Neural crest cell (in vitro differentiated cells): ENCODE measurements at places on chromosomes 4 and X.

- DNase-seq, result no peak
Measured at GRCh38 chr4:38968668-38969067, 63.5 kb downstream of the TMEM156 start.

DNA sequence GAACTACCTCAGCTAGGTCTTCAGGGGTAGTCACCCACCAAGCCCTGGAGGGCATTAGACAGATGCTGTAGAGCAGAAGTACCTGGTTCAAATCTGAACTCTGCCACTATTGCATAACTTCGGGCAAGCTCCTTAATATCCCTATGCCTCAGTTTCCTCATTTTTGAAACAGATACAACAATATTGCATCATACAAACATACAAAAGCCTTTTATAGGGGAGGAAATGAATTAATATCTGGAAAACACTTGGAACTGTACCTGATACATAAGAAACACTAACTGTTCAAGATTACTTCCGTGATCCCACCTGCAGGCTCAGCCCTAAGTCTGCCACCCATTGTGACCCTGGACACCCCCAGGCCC, 166.1 kb downstream of the EFNB1 start:
- no peak for DNase-seq

GRCh38 chrX:46777971-46778810, 19.3 kb upstream of the SLC9A7 start:
- no peak for DNase-seq

GRCh38 chr4:117417856-117418255, 332.5 kb upstream of the TRAM1L1 start:
- DNase-seq, result no peak

DNA sequence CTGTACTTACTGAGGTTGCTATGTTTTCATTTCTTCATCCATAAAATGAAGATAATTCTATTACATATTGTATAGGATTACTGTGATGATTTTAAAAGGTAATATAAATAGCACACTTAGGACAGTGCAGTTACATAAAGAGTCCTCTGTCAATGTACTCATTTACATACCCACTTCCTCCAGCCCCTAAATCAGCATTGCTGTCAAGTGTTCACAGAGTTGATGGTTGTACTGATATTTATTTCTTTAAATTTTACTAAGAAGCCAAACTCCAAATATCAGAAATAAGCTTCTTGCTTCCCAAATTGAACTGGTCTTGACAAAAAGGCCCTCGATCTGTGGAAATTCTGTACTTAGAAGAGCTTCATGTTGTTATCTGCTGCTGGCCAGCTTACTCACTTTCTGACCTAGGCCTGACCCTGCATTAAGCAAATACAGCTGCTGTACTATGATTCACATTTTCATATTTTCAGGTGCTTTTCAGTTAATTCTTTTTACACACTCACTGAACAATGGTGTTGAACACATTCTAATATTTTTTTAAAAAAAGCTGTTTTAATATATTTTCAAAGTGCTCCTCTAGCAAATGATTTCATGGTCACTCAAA, 259.6 kb downstream of the UNC5C start:
- no peak for DNase-seq

DNA sequence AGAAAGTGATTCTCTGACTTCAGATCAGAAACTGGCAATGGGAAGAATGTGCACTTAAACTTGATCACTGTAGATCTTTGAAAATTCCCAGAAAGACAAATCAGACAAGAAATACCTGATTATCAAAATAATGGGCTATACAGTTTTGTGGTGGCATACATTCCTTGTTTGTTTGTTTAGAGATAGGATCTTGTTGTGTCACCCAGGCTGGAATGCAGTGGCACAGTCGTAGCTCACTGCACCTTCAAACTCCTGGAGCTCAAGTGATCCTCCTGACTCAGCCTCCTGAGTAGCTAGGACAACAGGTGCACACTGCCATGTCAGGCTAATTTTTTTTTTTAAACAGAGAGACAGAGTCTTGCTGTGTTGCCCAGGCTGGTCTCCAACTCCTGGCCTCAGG, 81.0 kb upstream of the SPRY1 start:
- no peak for DNase-seq

GRCh38 chr4:153438916-153439756, 27.0 kb upstream of the TMEM131L start:
- no peak for DNase-seq

DNA sequence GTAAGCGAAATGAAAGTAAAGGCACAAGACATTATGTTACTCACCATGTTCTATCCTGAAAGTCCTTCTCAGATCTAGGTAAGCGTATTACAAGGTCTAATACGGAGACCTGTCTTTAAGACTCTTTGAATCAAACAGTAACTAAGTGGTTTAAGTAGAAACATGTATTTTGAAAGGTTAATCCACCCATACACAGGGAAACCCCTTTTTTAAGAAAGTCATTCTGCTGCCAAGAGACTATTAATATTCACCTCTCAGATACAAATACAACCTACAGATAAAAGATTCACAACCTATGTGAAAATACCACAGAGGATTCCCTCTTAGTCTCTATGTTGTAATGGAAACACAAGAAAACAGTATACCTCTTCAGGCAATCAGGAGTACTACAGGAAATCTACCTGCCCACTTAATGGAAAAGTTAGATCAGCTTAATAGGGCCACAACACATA, 63.2 kb upstream of the TNIP3 start:
- no peak for DNase-seq

GRCh38 chr4:56727150-56727549, 46.1 kb upstream of the HOPX start:
- DNase-seq, result no peak

DNA sequence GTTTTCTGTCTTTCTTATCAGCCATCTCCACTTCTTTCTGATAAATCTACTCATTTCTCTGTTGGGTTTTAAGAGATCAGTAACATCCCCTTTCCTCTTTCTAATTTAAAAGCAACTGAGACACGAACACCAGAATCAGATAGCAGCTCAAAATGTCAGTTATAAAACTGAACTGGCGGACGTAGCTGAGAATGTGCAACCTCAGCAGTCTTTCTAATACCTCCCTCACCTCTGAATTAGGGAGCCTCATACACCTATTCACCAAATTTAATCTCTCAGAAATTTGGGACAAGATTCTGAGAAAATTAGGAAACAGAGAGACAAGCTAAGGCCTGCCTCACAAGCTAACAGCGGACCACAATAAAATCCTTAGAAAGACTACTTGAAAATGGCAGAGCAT, 52.0 kb upstream of the ACSL4 start:
- no peak for DNase-seq

DNA sequence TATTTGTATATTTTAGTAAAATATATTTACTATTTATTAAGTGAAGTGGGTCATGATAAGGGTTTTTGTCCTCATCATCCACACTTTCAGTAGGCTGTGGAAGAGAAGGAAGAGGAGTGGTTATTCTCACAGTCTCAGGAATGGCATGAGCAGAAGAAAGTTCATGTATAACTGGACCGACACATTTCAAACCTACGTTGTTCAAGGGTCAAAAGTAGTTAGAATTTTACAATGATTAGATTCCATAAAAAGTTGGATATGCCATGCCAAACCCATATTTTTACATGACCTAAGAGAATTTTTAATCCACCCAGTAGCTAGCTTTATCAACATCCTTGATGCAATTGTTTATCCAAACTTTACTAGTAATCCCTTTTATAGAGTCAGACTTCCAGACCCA, 15.6 kb upstream of the MAGEA8 start:
- no peak for DNase-seq

DNA sequence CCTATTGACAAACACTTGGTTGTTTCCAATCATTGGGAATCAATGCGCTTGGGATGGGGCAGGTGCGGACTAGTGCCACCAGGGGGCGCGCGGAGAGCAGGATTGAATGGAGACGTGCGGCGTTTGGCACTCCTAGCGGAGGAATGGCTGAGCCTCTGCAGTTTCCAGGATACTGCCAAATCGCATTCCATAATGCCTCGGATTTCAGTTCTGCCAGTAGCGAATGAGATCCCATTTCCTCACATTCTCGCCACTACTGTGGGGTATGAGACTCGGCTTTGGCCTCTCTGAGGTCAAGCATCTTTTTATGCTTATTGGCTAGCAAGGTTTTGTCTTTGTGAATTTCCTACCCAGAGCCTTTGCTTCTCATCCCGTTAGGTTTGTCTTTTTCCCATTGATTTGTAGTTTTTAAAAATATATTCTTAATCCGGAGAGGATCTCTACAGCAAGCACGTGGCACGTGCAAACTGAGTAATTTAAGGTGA, 28.7 kb downstream of the CLDN34 start:
- peak; percentile 70 for DNase-seq

- no peak for DNase-seq
Measured at GRCh38 chr4:58766763-58767162, 1656.6 kb upstream of the IGFBP7 start.

DNA sequence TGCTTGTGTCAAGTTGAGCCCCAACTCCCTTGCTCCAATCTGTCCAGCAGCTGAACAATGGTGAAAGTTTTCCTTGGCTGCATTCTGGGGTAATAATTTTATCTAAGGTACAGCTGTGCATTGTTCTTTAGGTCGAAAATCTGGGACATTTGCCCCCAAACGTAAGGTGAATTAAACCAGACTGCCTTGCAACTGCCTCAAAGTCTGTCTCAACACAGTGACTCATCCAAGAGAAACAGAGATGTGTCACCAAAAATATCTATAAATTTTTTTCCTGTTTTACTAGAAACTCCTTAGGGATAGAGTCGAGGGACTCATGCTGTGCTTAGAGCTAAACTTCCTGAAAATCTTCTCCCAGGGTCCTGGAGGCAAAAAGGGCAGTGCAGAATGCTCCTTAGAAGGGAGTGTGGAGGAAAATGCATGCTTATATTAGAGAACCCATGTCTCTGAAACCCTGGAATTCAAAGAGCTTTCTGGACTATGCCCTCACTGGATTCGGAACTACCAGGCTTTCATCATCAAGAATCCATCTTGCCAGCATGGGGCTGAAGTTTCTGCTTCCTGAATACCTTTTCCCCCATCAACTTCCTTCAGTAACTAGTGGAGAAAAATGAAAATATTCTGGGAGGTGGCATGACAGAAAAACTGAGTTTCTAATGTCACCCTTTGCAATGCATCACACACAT, 115.7 kb downstream of the PALLD start:
- no peak for DNase-seq

GRCh38 chr4:38614231-38614630, 49.8 kb upstream of the KLF3 start:
- DNase-seq, result no peak

DNA sequence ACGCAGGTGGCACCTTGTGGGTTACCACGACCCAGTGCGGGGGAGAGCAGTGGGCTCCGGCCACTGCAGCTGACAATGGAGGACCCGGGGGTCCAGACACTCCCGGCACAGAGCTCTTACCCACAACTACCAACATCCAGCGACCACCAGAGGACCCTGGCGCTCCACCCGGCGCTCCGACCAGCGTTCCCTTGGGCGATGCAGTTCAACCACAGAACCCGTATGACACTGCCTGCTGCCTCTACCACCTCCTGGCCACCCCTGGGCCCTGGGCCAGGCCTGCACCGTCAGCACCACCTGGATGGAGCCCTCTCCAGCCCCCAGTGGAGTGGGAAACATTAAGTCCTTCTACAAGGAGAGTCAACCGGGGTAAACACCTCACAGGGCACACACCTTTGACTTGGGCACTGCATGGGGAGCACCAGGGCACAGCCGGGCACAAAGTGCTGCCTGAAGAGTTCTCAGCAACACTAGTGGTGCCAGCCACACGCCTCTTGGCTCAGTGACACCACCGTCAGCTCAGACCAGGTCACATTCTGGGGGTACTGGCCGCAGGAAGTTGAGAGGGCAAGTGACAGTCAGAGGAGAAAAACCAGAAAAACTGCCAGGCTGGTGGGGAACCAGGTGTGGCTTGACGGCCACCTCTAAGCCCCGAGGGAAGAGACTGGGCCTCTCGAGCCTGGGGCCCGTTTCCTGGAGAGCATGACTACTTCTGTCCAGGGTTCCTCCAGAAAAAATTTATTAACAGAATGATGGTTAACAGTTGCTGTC, 2.6 kb downstream of the CTBP1 start:
- DNase-seq, result no peak

DNA sequence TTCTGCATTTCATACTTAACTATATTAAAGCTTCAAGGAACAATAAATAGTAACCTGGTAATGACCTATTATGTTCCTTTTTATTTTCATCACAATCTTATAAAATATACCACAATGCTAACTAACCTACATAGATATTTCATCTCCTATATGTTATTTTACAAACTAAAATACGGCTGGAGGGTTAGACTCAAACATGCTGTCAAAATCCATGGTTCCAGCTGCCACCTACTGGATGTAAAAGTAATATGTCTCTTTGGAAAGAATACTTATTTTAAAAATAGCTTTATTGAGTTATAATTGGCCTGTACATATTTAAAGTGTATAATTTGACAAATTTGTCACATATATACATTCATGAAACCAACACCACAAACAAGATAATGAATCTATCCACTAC, 15.0 kb downstream of the RGN start:
- no peak for DNase-seq

- DNase-seq, result no peak
Measured at GRCh38 chr4:7926822-7927221, 12.8 kb downstream of the AFAP1 start.

GRCh38 chrX:74187211-74187610, 116.8 kb upstream of the ZCCHC13 start:
- no peak for DNase-seq

DNA sequence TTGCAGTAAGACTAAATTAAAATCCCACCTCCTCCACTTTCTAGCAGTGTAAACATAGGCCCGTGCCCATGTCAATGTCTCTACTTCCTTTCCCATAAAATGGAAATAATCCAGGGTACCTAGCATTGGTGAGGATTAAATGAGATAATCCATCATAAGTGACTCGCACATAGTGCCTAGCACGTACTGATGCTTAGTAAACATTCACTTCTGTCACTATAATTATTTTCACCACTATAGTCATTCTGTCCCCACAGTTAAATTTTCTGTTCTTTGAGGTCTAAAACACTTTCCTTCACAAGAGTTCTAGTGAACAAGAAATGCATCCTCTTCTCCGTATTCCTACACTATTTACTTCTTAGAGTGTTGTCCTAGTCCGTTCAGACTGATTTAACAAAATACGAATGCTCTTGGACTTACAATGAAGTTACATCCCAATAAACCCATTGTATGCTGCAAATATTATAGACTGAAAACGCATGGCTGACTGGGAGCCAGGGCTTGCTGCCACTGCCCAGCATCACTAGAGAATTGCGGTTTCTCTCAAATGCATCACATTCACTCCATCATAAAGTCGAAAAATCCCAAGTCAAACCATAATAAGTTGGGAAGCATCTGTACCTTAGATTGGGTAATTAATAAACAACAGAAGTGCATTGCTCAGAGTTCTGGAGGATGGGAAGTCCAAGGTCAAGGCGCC, 10.6 kb downstream of the ARAP2 start:
- DNase-seq, result no peak

DNA sequence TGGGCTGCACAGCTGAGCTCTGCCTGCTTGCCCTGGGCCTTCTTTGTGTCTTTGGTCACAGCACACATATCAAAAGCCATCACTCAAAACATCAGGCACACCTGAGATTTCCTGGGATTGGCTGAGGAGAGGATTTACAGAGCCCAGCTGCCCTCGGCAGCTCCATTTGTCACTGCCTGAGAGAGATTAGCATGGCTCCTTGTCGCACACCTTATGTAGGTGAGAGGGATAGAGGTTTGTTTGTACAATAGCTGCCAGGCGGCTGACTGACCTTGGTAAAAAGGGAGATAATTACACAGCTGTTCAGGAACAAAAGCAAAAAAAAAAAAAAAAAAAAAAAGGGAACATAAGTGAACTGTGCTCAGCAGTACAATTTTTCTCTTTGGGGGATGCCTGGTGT, 63.2 kb downstream of the MGST2 start:
- no peak for DNase-seq

GRCh38 chr4:89604951-89605350, 232.0 kb downstream of the SNCA start:
- DNase-seq, result no peak
